ENCODE measurements at places on chromosomes 6 and 20. TPM values are rescaled to one million over a fixed set of nuclear protein-coding genes. Genes with fewer than 3 reads are reported as not detected.

The VGLL2 gene
- total RNA-seq = not detected

The SAMD5 gene
- not detected for total RNA-seq

The IL17A gene
- 5.5 TPM for total RNA-seq

GRCh38 chr20:15058841-15059240 lies 721.4 kb upstream of the FLRT3 start:
- no peak overlapping the region for H3K27ac ChIP-seq
- no peak for DNase-seq
- no peaks in the 10 kb centered on the region for H3K36me3 ChIP-seq
- H3K27me3 ChIP-seq = no peaks in the 10 kb centered on the region
- no peak overlapping the region for H3K4me3 ChIP-seq

GRCh38 chr6:39409889-39410288 lies 87.4 kb upstream of the KCNK16 start:
- H3K36me3 ChIP-seq = no peaks in the 10 kb centered on the region
- peaks cover 7% of the 10 kb centered on the region for H3K4me1 ChIP-seq
- H3K27me3 ChIP-seq = peaks cover 10% of the 10 kb centered on the region
- DNase-seq = no peak
- no peak overlapping the region for H3K27ac ChIP-seq

DNA sequence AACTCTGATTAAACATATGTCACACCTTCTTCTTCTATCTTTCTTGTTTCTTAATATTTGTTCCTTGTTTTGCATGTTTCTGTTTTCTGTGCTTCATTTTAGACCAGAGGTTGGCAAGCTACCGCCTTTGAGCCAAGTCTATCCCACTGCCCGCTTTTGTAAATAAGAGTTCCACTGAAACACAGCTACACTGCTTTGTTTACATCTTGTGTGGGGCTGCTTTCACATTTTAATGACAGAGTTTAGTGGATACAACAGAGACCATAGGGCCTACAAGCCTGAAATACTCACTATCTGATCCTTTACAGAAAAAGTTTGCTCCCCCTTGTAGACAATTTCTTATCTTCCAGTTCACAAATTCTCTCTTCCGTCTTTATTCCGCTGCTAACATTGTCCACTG lies 109.4 kb upstream of the SPACA1 start:
- no peak for DNase-seq
- no peaks in the 10 kb centered on the region for H3K4me1 ChIP-seq
- H3K27ac ChIP-seq = no peak overlapping the region
- H3K4me3 ChIP-seq = no peak overlapping the region

GRCh38 chr6:2839195-2839981 lies 2.3 kb downstream of the SERPINB1 start:
- H3K27ac ChIP-seq = no peak overlapping the region
- H3K4me1 ChIP-seq = peaks cover 67% of the 10 kb centered on the region
- H3K27me3 ChIP-seq = no peaks in the 10 kb centered on the region
- H3K36me3 ChIP-seq = peaks cover 57% of the 10 kb centered on the region
- peak overlapping the region; percentile 84 for H3K4me3 ChIP-seq

GRCh38 chr6:31356946-31357466 lies at the start of gene HLA-B:
TSS of gene HLA-B (minus strand) at chr6:31357179. CDS start at chr6:31357158, 21 bp downstream.
- DNase-seq = peak; percentile 87
- H3K36me3 ChIP-seq = peaks cover 82% of the 10 kb centered on the region
- H3K4me3 ChIP-seq = peak within 1 kb of the TSS; percentile 99
- H3K27ac ChIP-seq = peak within 1 kb of the TSS; percentile 99

The DYNLT2 gene
- total RNA-seq = 2.2 TPM

The HTR1E gene
- total RNA-seq = not detected

The TREML1 gene
- not detected for total RNA-seq

- no peak overlapping the region for H3K4me3 ChIP-seq
- H3K27me3 ChIP-seq = no peaks in the 10 kb centered on the region
- H3K4me1 ChIP-seq = no peaks in the 10 kb centered on the region
- no peak for DNase-seq
- H3K36me3 ChIP-seq = no peaks in the 10 kb centered on the region
Measured at GRCh38 chr6:67683960-67684359, 951.1 kb upstream of the ADGRB3 start.

The NRSN1 gene
- not detected for total RNA-seq

GRCh38 chr20:23399568-23400241 lies 21.6 kb downstream of the NAPB start:
- peaks cover 41% of the 10 kb centered on the region for H3K36me3 ChIP-seq
- H3K27ac ChIP-seq = peak overlapping the region; percentile 18
- no peaks in the 10 kb centered on the region for H3K27me3 ChIP-seq
- no peak overlapping the region for H3K4me3 ChIP-seq
- DNase-seq = peak; percentile 24

The PRND gene
- total RNA-seq = not detected

DNA sequence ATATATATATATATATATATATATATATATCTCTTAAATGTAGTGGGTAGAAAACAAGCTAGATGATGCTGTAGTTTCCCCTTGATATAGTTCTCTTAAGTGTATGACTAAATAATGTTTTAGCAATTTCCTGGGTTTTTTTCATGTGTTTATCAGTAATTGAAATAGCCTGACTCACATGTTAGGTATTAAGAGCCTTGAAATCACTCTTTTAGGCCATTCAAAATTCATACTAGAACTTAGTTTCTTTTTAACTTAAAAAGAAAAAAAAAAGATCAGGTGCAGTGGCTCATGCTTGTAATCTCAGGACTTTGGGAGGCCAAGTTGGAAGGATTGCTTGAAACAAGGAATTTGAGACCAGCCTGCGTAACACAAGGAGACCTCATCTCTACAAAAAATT lies 44.1 kb downstream of the NKX2-4 start:
- H3K4me1 ChIP-seq = no peaks in the 10 kb centered on the region
- no peaks in the 10 kb centered on the region for H3K27me3 ChIP-seq
- no peak overlapping the region for H3K4me3 ChIP-seq
- H3K27ac ChIP-seq = no peak overlapping the region

DNA sequence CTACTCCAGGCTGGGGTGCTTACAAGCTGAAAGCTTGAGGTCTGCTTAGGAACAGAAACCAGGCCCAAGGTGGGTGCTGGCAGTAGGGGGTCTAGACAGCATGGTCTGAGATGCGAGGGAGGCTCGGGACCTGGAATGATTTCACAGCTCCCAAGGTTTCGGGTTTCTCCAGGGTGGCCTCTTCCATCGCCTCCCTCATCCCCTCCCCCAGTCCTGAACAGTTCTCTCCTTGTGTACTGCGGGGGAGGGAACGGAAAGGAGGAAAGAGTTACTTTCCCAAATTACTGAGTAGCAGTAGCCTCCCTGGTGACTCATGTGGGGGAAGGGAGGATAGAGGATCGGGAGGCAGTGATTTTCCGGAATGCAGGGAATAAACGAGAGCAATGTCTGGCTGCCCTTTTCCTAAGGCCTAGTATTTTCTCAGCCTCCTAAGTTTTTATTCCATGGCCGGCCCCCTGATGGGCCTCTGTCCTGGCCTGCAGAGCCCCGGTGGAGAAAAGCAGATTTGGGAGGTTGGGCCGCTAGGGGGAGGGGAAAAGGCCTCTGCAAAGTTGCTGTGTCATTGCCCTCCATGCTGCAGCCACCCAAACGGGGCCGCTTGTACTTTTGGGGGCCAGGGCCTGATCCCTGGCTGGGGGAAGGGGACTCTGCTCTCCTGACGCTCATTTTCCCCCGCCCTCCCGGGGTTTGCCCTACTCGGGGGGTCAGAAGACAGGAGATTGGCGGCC lies 1.5 kb downstream of the BRD2 start:
- H3K4me3 ChIP-seq = peak overlapping the region; percentile 97
- peak; percentile 78 for DNase-seq
- H3K4me1 ChIP-seq = peaks cover 24% of the 10 kb centered on the region
- H3K27me3 ChIP-seq = no peaks in the 10 kb centered on the region
- peaks cover 57% of the 10 kb centered on the region for H3K36me3 ChIP-seq

The ASIP gene
- not detected for total RNA-seq

GRCh38 chr20:703426-703825 lies 27.8 kb upstream of the SCRT2 start:
- peaks cover 2% of the 10 kb centered on the region for H3K27me3 ChIP-seq
- no peak for DNase-seq
- no peaks in the 10 kb centered on the region for H3K36me3 ChIP-seq
- H3K27ac ChIP-seq = no peak overlapping the region

GRCh38 chr20:44219170-44219730 lies 8.7 kb upstream of the OSER1 start:
- peak overlapping the region; percentile 21 for H3K4me3 ChIP-seq
- no peaks in the 10 kb centered on the region for H3K27me3 ChIP-seq
- H3K27ac ChIP-seq = peak overlapping the region; percentile 78
- H3K36me3 ChIP-seq = no peaks in the 10 kb centered on the region
- no peak for DNase-seq

DNA sequence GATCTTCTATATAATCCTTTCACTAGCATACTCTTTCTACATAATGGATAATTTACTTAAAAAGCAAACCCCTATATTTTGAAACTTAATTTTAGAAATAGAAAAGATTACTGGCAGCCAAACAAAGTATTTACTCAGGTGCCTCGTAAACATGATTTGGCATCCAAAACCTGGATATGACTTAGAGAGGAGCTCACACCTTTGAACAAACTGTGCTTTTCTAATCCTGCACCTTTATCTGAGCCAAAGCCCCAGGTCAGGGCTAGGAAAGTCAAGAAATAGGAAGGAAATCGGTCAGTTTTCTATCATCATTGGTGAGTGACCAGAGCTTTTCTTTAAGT lies 170.9 kb downstream of the PHF3 start:
- peaks cover 1% of the 10 kb centered on the region for H3K4me1 ChIP-seq
- H3K27ac ChIP-seq = no peak overlapping the region
- peaks cover 4% of the 10 kb centered on the region for H3K27me3 ChIP-seq

GRCh38 chr6:44667668-44668390 lies 280.3 kb downstream of the CDC5L start:
- peaks cover 1% of the 10 kb centered on the region for H3K4me1 ChIP-seq
- DNase-seq = peak; percentile 23
- H3K27ac ChIP-seq = no peak overlapping the region
- H3K27me3 ChIP-seq = no peaks in the 10 kb centered on the region

DNA sequence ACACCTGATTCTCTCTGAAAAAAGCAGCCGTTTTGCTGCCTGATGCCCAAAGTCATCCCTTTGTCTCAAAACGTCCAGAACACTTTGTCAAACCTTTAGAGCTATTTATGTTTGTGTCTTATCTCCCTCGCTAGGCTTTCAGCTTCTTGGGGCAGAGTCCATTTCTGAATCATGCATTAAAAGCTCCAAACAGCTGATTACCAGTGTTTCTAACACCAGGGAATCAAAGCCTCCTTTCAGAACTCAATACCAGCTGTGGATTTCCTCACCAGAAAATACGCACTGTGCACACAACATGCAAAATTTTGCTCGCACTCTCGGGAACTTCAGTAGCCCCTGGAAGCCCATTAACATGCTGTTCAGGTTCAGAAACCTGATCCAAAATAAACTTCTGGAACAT lies 333.3 kb downstream of the HACE1 start:
- no peak overlapping the region for H3K4me3 ChIP-seq
- no peaks in the 10 kb centered on the region for H3K4me1 ChIP-seq
- no peak overlapping the region for H3K27ac ChIP-seq
- no peak for DNase-seq
- H3K36me3 ChIP-seq = no peaks in the 10 kb centered on the region

DNA sequence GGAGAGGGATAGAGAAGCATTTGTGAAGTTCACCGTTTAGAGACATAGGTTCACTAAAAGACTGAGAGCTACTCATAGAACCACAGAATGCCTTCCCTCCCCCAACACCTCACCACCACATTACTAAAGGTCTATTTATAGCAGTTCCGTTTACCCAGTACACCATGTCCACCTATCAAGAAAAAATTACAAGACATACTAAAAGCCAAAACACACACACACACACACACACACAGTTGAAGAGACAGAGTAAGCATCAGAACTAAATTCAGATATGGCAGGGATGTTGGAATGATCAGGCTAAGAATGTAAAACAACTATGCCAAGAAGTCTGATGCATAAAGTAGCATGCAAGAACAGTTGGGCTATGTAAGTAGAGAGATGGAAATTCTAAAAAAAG lies 52.3 kb downstream of the SLC22A3 start:
- DNase-seq = no peak
- no peak overlapping the region for H3K4me3 ChIP-seq
- no peaks in the 10 kb centered on the region for H3K36me3 ChIP-seq
- peaks cover 8% of the 10 kb centered on the region for H3K27me3 ChIP-seq
- H3K27ac ChIP-seq = no peak overlapping the region

DNA sequence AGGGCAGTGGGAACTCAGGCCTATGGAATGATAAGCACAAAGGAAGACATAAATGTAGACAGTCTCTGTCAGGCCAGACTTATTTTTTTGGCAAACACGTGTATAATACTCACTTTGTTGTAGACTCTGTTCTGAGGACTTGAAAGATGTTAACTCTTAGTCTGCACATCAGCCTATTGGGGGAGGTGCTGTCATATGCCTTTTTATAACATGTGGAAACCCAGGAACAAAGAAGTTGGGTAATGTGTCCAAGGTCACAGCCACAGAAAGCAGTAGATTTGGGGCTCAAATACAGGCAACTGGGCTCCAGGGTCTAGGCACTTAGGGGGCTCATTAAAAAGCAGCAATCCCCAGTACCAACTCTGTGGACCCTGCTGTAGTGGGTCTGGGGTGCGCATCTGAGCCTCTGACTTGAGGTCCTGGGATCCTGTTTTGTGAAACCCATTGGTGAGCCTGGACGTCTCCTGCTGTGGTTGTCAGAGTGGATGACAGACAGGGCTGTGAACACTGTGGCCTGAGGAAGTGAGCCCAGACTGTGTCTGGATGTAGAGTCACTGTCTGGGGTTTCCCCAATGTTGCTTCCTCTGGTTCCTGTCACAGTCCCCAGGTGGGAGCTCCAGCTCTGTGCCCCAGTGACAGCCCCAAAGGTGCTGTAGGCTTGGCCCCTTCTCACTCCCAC lies 50.0 kb downstream of the CDH26 start:
- H3K4me1 ChIP-seq = peaks cover 27% of the 10 kb centered on the region
- H3K27me3 ChIP-seq = peaks cover 15% of the 10 kb centered on the region
- H3K36me3 ChIP-seq = no peaks in the 10 kb centered on the region
- H3K4me3 ChIP-seq = no peak overlapping the region

The MED23 gene
- 33.1 TPM for total RNA-seq

The PPP2R5D gene
- total RNA-seq = 56.8 TPM

DNA sequence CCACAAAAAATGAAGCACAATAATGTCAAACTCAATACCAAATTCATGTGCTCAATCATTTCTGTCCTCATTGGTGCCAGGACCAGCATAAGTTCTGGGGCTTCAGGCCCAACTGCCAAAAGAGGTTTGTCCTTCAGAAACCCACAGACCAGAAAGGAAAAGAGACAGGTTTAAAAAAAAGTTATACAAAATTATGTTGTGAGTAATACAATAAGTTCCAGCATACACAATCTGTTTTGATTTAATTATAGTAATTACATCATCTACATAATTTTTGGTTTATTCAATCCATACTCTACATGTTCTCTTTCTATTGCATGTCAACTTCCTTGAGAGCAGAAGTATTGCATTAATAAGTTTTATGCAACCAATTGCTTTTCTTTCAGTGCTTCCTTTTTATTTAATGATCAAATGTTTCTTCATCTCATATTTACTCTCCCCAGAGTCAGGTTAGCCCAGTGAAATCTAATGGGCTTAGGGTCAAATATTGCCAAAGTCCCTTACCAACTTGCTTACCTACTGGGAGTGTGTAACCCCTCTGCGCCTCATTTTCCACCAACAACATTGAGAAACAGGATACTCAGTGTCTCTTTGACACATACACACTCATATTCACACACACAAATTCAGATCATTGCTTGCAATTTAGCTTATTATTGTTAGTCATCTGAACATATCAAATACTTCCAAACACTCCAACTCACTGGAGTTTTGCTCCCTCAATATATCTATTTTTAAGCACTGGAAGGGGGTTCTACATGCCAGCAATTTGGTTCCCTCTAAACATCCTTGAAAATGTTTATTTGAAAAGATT lies 424.4 kb upstream of the MARCKS start:
- H3K4me1 ChIP-seq = no peaks in the 10 kb centered on the region
- no peak for DNase-seq
- H3K36me3 ChIP-seq = no peaks in the 10 kb centered on the region
- H3K27me3 ChIP-seq = no peaks in the 10 kb centered on the region

GRCh38 chr6:1298768-1299167 lies 13.1 kb upstream of the FOXQ1 start:
- no peaks in the 10 kb centered on the region for H3K4me1 ChIP-seq
- no peak overlapping the region for H3K4me3 ChIP-seq
- no peak overlapping the region for H3K27ac ChIP-seq
- no peak for DNase-seq

Data from activated CD4-positive, alpha-beta memory T cell treated with anti-CD3 and anti-CD28 coated beads, Interleukin-2, amount 10 ng/mL, durations not matched to agents 7 days and 5 days (primary cell).